ENCODE measurements at places on chromosomes 16 and 17. TPM values are rescaled to one million over a fixed set of nuclear protein-coding genes. Genes with fewer than 3 reads are reported as not detected.

The CTRB2 gene
- not detected for total RNA-seq

- DNase-seq = no peak
Measured at GRCh38 chr16:4021070-4021779, 95.0 kb downstream of the ADCY9 start.

GRCh38 chr16:88692861-88693260 is 6.6 kb upstream of the SNAI3 start:
- DNase-seq = no peak

DNA sequence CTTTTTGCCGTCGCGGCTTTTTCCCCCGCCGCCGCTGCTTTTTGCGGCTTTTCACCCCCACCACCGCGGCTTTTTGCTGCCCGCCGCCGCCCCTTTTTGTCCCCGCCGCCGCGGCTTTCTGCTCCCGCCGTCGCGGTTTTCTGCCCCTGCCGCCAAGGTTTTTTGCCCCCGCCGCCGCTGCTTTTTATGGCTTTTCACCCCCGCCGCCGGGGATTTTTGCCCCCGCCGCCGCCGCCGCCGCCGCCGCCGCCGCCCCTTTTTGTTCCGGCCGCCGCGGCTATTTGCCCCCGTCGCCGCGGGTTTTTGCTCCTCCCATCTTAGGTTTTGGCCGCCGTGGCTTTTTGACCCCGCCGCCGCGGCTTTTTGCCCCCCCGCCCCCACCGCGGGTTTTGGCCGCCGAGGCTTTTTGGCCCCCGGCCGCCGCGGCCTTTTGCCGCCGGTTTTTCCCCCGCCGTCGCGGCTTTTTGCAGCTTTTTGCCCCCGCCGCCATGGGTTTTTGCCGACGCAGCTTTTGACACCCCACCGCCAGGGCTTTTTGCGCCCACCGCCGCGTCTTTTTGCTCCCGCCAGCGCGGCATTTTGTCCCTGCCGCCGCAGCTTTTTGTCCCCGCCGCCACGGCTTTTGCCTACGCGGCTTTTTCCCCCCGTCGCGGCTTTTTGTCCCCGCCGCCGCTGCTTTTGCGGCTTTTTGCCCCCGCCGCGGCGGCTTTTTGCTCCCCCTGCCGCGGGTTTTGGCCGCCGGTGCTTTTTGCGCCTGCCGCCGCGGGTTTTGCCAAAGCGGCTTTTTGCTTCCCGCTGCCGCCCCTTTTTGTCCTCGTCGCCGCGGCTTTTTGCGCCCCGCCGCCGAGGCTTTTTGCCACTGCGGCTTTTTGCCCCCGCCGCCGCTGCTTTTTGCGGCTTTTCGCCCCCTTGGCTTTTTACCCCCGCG is 519.4 kb upstream of the WSB1 start:
- no peak for DNase-seq

- DNase-seq = no peak
Measured at GRCh38 chr17:4946312-4946976, 1.9 kb downstream of the PFN1 start.

DNA sequence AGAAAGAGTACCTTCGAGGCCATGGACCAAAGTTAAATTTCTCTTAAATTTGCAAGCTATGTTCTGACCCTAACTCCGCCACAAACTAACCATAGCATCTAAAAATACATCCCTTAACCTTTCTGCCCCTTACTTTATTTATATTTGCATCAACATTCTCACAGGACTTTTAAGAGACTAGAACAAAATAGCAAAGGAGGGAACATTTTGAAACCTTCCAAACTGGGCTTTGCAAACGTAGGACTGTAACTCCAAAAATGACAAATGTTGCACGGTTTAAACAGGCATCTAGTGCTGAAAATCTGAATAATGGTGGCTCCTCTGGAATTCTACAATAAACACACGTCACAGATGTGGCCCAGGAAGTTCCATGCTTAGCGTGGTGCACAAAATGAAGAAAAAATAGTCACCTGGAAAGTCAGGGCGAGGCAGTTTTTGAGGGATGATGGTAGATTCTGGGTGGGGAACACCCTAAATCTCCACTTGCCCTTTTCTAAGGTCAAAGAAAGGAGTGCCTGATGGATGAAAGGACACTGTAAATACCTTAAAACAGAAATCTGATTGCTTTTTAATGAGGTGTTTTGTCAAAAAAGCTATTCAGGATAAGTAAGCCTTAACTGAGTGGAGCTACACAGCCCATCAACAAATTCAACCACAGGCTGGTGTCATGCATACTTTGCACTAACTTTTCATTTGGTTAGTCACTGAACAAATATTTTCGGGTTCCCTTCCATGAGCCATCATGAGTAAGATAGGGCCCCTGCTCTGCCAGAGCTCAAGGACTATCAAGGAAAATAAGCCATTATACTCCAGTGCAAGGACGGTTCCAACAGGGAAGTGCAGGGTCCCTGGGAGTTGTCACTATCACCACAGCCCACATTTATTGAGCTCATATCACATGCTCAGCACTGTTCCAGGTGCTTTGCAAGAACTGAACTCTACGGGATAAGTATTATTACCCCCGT is 21.2 kb downstream of the ARHGAP17 start:
- DNase-seq = no peak

DNA sequence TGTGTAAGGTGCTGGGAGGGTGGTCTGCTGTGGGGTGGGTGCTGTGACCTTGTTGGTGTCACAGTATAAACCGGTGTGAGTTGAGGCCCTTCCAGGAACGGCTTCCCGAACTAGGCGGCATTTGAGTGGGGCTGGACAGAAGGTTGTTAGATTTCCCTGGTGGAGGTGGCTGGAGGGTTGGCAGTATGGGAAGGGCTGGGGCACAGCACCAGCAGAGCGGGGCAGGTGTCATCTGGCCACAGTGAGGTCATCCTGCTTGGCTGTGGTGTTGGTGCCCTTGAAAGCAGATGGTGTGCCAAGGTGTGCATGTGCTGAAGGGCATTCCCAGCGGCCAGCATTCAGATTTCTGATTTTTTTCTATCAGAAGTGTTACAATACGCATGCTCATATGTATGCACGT is 28.1 kb downstream of the BANP start:
- no peak for DNase-seq
